ENCODE measurements at places on chromosomes 6 and 20. TPM values are rescaled to one million over a fixed set of nuclear protein-coding genes. Genes with fewer than 3 reads are reported as not detected.

Gene SLC22A3
- 18.9 TPM for total RNA-seq

- H3K27me3 ChIP-seq = no peaks in the 10 kb centered on the region
- H3K4me3 ChIP-seq = no peak overlapping the region
- no peaks in the 10 kb centered on the region for H3K4me1 ChIP-seq
- no peak for DNase-seq
- no peaks in the 10 kb centered on the region for H3K36me3 ChIP-seq
- no peak overlapping the region for H3K27ac ChIP-seq
These were observed 219.0 kb downstream of the CDC5L start for GRCh38 chr6:44606504-44606903.

Gene TNNC2
- 3.6 TPM for total RNA-seq

DNA sequence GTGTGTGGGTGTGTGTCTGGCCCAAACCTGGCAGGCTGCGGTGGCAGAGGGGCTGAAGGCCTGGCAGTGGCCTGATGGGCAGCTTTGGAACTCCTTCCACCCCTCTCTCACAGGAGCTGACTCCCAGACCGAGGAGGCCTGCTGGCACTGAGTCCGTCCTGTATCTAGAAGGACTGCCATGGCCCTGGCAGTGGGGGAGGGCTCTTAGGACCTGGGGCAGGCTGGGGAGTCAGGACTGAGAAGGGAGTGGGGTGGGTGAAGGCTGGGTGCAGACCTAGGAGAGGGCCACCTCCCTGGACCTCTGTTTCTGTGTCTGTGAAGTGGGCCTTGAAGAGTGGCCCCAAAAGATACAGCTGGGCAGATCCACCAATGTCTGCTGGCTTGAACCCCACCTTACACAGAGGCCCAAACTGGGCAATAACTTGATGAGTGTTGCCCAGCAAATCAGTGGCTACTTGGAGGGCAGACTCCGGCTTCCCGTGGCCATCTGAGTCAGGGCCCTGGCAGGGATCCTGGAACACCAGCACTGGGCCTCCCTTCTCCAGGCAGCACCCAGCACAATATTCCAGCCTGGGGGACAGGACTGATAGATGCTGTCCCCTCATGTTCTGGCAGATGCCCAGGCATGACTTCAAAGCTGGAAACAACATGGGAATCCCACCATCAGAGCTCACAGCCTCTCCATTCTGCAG is 46.7 kb upstream of the BLCAP start:
- no peaks in the 10 kb centered on the region for H3K27me3 ChIP-seq
- no peaks in the 10 kb centered on the region for H3K4me1 ChIP-seq
- H3K4me3 ChIP-seq = no peak overlapping the region
- no peaks in the 10 kb centered on the region for H3K36me3 ChIP-seq

DNA sequence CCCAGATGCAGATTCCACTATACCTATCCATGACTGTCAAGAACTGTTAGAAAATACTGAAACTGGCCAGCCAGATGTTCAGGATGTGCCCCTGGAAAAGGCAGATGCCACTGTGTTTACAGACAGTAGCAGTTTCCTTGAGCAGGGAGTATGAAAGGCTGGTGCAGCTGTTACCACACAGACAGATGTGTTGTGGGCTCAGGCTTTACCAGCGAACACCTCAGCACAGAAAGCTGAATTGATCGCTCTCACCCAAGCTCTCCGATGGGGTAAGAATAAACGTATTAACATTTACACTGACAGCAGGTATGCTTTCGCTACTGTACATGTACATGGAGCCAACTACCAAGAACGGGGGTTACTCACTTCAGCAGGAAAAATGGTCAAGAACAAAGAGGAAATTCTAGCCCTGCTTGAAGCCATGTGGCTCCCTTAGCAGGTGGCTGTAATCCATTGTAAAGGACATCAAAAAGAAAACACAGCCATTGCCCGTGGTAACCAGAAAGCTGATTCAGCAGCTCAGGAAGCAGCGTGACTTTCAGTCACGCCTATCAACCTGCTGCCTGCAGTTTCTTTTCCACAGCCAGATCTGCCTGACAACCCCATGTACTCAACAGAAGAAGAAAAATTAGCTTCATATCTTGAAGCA is 459.7 kb upstream of the HTR1E start:
- H3K36me3 ChIP-seq = no peaks in the 10 kb centered on the region
- H3K4me1 ChIP-seq = no peaks in the 10 kb centered on the region
- no peak overlapping the region for H3K4me3 ChIP-seq
- no peaks in the 10 kb centered on the region for H3K27me3 ChIP-seq
